Activated naive CD4-positive, alpha-beta T cell treated with Interleukin-2 at 50 U/mL for 16 hours (primary cell): ENCODE measurements at places on chromosomes 13 and 19.

DNA sequence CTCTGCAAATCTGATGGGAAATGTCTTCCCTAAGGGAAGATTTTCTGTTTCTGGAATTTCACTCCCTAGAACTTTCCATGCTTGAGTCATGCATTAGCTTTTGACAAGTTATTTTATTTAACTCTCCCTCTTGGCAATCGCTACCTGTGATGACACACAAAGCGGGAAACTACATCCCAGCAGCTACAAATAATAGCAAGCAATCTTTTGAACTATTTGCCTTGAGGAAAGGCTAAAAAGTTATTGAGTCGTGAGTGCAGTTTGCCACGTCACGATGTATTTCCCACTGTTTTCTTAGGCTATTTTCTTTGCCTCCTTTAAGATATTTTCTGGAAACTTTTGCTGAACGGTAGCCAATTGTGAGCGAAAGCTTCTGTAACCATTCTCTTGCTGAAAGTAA lies 353.3 kb upstream of the HTR2A start:
- no peak for DNase-seq

DNA sequence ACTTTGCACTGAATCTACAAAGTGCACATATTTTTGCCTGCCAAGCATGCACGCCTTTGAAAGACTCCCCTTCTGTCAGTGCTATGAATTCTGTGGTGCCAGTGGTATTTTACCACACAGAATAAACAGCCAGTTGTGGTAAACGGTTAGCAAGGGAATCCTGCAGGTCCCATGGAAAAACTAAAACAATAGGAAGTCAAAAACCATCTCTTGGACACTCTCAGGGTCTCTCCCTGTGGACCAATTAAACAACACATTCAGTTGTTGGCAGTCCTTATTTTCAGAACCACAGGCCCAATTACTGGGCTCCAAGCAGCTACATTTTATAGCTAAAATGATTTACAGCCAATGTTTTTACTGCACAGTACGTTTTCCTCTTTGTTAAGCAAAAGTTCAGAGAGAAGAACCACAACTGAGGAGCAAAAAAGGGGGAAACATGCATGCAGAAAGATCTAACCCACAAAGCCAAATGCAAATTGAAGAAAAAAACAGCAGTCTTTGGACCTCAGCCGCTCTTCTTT lies 116.9 kb downstream of the KCTD12 start:
- no peak for DNase-seq

GRCh38 chr13:39263531-39263930 lies 225.3 kb downstream of the NHLRC3 start:
- no peak for DNase-seq

DNA sequence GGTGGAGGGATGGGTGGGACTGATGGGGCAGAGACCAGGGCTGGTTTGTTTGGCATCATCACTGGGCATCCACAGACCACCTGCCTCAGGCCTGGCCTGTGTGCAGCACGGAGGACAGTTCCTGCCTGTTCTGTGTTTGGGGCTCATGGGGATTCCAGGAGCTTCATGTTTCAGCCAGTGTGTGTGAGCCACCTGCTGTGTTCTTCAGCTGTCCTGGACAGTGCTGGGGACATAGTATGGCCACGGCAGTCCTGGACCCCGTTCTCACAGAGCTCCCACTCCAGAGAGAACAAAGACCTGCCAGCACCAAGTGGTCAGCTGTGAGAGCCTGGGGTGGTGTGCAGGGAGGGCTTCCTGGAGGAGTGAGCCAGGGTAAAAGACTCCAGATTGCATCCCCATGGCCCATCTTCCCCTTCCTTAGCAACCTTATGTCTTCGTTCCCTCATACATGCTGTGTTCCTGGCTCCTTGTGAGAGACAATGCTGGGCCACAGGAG lies 2.0 kb upstream of the CCDC97 start:
- no peak for DNase-seq

GRCh38 chr13:43800828-43801227 lies 14.1 kb upstream of the ENOX1 start:
- DNase-seq = no peak

DNA sequence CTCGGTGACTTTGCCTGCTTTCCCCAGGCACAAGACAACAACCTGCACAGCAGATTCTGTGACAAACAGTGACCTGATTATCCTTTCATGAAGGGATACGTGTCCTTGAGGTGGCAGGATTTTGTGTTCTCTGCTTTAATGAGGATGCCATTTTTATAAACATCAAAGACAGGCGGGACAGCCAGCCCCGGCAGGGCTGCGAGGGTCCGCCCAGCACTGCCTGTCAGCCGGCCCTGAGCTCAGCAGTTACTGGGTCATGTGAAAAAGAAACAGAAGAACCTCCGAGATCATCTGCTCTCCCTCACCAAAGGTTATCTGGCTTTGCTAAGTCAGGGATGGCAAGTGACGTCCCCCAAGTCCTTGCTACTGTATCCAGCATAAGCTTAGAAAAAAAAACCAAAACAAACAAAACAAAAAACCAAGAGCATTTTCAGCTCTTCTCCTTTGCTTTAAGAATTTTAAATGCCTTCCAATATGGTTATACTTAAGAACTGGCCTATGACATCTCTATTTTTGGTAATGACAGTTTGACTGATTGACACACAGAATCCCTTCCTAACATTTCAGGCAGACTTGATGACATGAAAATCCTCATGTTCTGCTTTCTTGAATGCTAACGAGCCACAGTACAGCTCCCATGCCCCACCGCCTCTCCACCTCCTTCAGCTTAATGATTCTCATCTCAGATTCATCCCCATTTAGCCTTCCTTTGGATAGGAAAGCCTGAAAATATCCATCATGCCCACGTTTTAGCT lies 666.6 kb upstream of the ARGLU1 start:
- DNase-seq = no peak

- no peak for DNase-seq
These were observed 913.2 kb downstream of the DIAPH3 start for GRCh38 chr13:59250336-59251189.

GRCh38 chr13:73481886-73482445 lies 423.2 kb downstream of the KLF5 start:
- DNase-seq = no peak

- DNase-seq = no peak
These were observed 195.8 kb downstream of the FOXO1 start for GRCh38 chr13:40470660-40471059.

GRCh38 chr13:20528452-20528851 lies 2.8 kb upstream of the CRYL1 start:
- peak; percentile 31 for DNase-seq

GRCh38 chr19:31114585-31114984 lies 234.7 kb downstream of the TSHZ3 start:
- no peak for DNase-seq

DNA sequence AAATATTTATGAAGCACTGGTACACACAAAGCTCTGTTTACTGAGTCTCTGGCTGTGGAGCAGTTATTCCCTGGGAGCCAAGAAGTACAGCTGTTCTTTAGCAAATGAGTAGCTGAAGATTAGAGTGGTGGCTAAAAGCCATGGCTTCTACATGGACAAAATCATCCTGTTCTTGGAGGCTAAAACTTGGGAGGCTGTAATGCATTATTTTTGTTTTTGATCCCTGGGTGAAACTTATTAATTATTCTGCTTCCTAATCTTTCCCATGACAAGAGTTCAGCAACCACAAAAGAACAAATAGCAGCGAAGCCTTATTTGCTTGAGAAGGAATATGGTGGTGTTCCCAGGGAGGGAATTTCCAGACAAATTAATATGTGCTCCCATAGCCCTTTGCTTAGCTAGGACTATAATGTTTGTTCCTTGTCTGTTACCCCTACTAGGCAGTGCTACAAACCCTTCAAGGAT lies 109.5 kb downstream of the DCT start:
- DNase-seq = no peak
